ENCODE measurements at places on chromosomes 6 and 20.
A peak's percentile ranks its signal among the peaks of the same experiment; 100 is the strongest.

- no peak for DNase-seq
Measured at GRCh38 chr6:82744286-82745015, 321.2 kb downstream of the UBE3D start.

- DNase-seq, result peak; percentile 83
Measured at GRCh38 chr20:57224641-57225138, 41.8 kb downstream of the BMP7 start.

GRCh38 chr6:45663251-45664221 lies 285.8 kb upstream of the SUPT3H start:
- DNase-seq, result peak; percentile 67

- DNase-seq, result no peak
Measured at GRCh38 chr20:8152847-8153246, 20.8 kb downstream of the PLCB1 start.

DNA sequence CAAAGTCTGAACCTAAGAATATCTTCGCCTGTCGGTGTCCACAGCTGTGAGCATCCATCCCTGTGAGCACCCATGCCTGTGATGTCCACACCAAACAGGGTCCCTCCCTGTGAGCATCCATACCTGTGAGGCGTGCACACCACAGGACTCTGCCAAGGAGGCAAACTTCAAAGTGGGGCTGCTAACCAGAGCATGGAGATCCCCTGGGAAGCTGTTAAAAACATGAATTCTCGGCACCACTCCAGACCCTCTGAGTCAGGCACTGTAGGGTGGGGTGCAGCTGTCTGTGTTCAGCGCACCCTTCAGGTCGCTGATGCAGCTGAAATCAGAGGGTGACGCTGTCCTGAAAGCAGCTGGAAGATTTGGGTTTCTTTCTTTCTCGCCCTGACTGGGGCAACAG lies 85.4 kb upstream of the NXT1 start:
- no peak for DNase-seq

DNA sequence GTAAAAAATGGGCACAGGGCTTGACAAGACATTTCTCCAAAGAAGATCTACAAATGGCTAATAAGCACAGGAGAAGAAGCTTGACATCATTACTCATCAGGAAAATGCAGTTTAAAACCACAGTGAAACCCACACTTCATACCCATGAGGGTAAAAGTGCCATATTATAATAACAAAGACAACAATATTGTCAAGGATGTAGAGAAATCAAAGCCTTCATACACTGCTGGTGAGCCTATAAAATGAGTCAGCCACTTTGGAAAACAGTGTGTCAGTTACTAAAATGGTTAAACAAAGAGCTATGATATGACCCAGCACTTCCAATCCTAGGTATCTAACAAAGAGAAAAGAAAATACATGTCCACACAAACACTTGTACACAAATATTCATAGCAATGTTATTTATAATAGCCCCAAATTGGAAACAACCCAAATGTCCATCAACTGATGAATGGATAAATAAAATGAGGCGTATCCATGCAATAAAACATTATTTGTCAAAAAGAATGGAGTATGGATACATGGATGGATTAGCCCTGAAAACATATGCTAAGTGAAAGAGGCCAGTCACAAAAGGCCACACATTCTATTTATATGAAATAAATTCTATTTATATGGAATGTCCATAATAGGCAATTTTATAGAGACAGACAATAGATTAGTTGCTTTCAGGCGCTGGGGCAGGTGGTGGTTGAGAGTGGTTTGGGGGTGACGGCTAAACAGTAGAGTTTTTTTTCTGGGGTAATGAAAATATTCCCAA lies 11.5 kb upstream of the IL20RA start:
- DNase-seq, result no peak

GRCh38 chr6:109000289-109000688 lies 94.4 kb downstream of the SESN1 start:
- DNase-seq, result no peak

DNA sequence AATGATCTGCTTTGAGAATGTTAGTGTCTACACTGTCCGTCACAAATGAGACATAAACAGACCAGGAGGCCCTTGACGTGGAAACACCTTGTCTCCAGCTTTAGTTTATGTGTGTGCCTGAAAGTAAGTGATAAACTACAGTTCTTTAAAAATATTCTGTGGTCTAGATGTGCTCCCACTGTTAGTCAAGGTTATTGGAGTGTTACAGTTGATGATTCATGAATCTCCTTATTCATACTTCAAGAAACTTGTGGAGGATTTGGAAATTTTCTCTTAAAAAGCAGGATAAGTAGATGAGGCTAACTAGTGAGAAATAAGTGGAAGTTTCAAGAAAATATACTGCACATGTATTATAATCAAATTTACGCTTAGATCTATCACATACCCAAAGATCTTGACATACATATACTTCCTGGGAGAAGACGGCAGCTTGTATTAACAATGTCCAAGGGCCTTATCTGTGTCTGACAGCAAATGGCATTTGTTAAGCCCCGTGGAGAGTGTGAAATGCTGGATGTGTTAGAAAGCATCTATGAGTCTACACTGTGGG lies 90.5 kb upstream of the MBOAT1 start:
- no peak for DNase-seq

DNA sequence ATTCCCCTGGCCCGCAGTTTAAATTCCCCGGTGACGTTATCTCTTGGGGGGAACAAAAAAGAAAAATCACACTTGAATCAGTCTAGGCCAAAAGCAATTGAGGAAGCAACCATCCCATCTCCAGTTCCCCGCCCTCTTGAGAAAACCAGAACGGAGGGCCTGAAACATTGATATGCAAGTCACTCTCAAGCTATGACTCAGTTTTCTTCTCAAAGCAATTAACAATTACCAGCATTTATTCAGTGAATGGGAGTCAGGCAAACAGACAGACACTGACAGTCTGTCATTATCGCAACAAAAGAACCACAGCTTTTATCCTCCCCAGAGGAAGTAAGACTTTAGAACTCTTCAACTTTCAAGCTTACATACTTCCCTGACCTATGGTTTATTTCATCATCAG lies 100.9 kb downstream of the OPRM1 start:
- no peak for DNase-seq

GRCh38 chr20:22821081-22821727 lies 213.9 kb upstream of the SSTR4 start:
- no peak for DNase-seq

DNA sequence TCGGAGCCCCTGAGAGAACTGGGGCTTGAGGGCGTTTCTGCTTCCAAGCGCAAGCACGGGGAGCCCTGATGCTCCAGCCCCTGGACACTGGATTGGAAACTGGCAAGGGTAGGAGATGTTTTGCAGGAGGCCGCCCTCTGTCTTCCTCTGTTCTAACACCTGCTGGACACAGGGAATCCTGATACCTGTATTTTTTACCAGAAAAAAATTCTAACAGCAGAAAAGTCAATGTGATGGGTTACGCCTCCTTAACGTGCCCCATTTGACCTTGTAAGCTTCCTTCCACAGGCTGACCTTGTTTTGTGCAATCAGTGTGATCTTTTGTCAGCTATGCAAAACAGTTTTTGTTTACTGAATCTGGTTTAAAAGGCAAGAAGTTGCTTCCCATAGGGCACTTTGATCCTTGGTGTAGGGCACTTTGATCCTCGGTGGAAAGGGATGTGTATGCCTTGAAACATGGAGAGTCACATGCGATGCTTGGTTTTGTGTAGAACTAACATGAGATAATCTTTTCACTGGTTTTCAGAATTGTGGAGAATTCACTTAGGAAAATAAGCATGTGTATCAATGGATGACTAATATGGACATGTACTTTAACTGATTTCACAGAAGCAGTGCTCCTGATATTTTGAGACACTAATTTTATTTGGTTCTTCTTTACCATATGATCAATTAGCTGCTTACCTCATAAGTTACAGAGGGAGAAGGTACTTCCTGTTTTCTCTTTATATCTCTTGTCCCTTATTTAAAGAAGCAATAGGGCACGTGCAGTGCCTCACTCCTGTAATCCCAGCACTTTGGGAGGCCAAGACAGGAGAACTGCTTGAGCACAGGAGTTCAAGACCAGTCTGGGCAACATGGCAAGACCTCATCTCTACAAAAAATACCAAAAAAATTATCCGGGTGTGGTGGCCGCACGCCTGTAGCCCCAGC lies 59.9 kb upstream of the MAP3K4 start:
- no peak for DNase-seq

DNA sequence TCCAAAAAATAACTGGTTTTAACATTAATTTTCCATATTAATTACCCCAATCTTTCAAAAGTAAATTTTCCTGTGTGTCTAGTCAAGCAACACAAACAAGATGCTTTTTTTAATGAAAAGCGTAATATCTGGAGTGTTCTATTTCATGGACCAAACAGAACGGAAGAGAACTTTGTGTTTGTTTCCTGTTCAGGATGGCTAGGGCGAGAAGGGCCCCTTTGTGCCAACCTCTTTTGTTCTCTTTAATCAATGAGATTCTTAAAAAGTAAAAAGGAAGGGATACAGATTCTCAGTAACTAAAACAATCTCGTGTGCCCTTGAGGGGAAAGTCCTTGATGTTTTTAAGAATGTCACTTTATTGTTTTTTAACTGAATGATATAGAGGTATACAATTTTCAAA lies 55.7 kb downstream of the GNAS start:
- DNase-seq, result no peak

GRCh38 chr6:15479761-15480160 lies 183.1 kb downstream of the DTNBP1 start:
- no peak for DNase-seq

DNA sequence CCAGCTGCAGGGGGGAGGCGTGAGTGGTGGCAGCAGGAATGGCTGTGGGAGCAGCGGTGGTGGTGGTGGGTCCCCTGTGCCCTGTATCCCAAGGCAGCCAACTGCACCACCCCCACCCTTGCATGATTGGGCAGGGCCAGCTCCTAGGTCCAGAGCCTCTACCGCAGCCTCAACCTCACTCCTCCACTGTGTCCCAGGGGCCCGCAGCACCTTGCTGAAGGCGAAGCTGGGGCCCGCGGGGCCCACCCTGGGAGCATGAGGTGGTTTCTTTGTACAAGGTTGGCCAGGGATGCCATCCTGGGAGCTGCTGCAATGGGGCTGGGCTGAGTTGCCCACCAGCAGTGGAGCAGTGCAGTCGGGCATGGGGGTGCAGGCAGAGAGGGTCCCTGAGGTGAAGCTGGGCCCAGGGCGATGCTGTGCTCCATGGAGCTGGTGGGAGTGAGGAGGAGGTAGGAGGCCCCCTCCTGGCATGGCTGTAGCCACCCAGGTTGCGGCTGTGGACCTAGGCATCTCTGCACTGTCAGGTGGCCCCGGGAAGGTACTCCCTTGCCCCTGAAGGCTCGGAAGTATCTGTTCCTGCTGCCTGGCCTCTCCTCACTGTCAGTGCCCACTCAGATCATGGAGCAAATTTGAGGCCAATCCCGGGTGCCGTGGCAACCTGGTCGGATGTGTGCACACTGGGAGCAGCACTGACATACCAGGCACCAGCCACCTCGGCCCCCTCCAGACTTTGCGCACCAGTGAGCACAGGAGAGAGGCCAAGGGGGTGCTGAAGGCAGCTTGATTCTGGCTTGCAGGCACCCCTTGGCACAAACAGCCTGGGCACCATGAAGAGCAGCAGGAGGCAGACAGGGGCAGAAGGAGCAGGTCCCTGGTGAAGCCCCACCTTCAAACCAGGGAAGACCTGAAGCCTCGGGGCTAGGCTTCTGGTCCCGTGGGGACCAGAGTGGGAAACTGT lies 60.2 kb upstream of the L3MBTL3 start:
- DNase-seq, result no peak

DNA sequence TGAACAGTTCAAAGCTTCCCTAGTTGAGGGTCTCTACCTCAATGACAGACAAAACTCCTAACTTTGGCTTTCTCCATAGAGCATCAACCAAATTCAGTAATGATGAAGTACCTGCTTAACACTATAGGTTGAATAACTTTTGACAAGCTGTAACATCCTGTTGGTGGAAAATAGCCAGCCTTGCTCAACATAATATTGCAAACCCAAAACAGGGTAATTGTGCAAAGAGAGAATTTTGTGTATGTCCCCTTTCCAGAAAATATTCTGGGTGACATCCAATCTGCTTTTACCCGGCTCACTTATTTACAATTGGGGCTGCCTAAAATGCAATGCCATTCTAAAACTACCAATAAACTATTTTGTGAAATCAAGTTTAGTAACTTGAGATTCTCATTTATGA lies 72.8 kb downstream of the ATXN1 start:
- no peak for DNase-seq

GRCh38 chr20:54688476-54688875 lies 213.1 kb downstream of the DOK5 start:
- no peak for DNase-seq

DNA sequence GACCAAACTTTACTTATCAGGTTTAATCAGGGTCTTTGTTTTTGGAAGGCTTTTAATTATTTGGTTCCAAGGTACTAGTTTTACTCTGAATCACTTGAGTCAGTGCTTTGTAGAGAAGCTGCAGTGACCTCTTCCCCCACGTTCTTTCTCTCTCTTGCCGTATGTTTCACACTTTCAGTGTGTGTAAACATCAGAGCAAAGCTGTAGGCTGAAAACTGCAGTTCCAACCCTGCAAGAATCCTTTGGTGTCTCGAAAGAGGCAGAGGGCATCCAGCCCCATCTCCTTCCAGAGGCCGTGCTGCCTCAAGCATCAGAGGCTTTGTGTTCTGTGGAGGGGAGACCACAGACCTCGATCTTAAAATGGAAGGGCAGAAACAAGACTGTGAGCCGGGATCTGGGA lies 42.1 kb downstream of the CFAP61 start:
- DNase-seq, result no peak

- no peak for DNase-seq
Measured at GRCh38 chr6:52496631-52497030, 76.5 kb downstream of the EFHC1 start.

- DNase-seq, result no peak
Measured at GRCh38 chr6:100553243-100553642, 88.5 kb upstream of the SIM1 start.

DNA sequence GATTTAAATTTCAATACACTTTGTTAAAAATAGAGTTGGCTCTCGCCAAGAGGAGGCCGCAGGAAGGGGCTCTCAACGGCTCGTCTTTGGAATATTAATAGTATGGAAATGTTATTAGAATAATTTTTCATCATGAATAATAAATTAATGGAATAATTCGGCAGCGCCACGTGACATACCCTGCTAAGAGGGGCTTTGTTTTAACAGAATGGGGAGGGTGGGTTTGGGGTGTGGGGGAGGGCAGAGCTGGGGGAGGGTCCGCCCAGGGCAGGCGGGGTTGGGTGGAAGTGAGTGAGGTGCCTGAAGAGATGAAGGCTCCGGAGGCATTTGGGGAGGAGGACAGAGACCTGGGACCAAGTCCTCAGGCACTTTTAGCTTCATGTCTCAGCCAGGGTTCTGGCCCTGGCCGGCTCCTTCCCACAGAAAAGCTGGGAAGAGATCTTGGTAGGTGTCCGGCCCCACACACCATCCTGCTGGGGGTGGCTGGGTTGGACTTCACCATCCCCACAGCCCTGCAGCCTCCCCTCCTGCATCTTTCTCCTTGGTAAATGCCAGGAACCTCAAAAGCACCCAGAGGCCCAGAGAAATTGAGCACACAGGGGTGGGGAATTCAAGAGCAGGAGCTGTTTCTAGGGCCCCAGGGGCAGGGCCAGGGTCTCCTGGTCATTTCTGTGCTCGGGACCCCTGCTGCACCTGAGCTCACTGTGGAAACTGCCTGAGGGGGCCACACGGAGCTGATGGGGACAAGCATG lies 93.6 kb upstream of the BHLHE23 start:
- DNase-seq, result peak; percentile 41

- no peak for DNase-seq
Measured at GRCh38 chr20:2135013-2135412, 33.4 kb downstream of the STK35 start.

- DNase-seq, result no peak
Measured at GRCh38 chr6:158475344-158476302, 84.3 kb upstream of the TMEM181 start.

- DNase-seq, result no peak
Measured at GRCh38 chr6:4942673-4943009, 61.2 kb downstream of the RPP40 start.

Data from left forelimb (tissue), 1 donor.